Kidney (tissue), 22 donors: ENCODE measurements at places on chromosomes 7 and 10.
A peak's percentile ranks its signal among the peaks of the same experiment; 100 is the strongest.

DNA sequence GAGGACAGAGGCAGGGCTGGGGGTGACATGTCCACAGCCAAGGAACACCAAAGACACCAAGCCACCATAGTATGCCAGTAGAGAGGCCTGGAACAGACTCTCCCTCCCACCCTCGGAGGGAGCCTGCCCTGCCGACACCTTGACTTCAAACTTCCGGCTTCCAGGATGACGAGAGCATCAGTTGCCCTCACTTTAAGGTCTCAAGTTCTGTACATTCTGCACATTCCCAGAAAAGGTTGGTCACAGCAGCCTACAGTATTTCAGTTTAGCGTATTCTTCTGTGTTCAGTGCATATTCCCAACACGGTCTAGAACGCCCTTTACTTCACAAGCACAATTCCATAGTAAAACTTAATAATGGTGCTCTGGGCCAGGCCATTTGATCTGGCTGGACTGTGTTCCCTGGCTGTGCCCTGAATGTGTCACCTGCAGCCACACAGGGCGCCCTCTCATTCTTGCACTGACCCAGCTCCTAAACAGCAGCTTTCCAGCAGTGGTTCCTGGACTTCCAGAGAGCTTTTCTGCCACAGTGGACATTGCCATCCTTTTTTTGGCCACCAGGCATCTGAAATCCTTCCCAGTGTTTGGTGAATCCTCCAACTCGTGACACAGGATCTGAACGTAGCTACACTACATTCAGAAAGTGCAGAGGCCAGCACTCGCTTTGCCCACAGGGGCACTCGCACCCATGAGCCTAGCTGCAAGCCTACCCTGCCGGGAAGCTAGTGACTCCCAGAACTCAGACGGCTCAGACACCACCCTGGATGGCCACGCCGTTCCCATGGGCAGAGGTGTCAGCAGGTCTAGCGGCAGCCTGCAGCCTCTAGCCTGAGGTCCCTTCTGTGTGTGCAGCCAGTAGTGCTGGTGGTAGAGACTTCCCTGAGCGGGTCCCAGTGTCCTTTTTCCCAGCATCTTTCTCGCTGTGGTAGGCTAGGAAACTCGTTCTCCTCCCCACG is 36.4 kb upstream of the INSIG1 start:
- no peaks in the 10 kb centered on the region for H3K4me1 ChIP-seq
- H3K27ac ChIP-seq = no peak overlapping the region
- no peaks in the 10 kb centered on the region for H3K27me3 ChIP-seq

DNA sequence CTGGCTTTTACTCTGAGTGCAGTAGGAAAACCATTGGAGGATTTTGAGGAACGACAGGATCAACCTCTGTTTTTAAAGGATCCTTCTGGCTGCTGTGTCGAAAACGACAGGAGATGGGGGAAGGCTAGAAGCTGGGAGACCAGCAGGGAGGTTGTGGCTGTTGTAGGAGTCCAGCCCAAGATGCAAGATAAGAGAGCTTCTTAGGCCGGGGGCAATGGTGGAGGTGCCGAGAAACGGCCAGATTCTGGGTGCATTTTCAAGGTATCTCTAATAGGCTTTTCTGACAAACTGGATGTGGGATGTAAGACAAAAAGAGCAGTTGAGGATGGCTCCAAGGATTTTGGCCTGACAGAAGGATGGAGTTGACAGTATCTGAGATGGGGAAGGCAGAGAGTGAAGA is 10.3 kb upstream of the PVRIG start:
- no peaks in the 10 kb centered on the region for H3K27me3 ChIP-seq
- DNase-seq = no peak
- no peaks in the 10 kb centered on the region for H3K4me1 ChIP-seq

DNA sequence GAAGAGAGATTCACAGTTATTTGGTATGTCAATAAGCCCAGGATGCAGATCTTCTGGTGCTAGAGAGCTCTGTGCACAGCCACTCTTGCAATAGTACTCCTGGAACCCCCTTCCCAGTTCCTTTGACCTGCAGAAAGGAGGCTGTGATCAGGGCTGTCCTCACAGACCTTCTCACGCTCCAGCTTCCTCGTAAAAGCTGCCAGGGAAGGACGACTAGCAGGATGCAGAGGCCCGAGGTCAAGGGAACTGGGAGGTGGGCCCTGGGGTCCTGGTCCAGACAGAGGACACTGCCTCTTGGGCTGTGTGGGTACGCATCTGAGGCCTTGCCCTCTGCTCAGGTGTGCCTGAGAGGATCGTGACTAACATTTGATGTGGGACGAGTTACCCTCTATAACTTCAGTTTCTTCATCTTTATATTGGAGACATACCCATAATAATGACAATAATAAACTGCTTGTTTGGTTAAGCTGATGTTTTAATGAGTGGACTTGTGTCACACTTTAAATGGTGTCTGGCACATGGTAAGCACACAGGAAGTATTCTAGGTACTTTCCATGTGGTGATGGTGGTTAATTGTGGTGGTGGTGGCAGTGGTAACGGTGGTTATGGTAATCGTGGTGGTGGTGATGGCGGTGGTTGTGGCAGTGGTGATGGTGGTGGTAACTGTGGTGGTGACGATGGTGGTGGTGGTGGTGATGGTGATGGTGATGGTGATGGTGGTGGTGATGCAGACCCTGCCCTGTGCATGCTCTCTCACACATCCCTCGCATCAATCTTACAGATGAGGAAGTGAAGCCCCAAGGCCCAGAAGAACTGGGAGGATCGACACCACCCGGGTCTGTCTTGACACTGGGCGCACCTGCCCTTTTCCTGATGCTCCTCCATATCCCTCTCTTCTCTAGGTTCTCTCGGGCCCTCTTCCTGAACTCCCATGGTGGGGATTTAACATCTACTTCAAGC is 235.2 kb upstream of the GRB10 start:
- H3K4me3 ChIP-seq = no peak overlapping the region
- no peaks in the 10 kb centered on the region for H3K27me3 ChIP-seq
- no peak overlapping the region for H3K27ac ChIP-seq

GRCh38 chr10:22158426-22158825 is 59.4 kb downstream of the EBLN1 start:
- H3K27ac ChIP-seq = no peak overlapping the region
- peaks cover 2% of the 10 kb centered on the region for H3K4me1 ChIP-seq
- no peak overlapping the region for H3K4me3 ChIP-seq
- no peaks in the 10 kb centered on the region for H3K27me3 ChIP-seq
- H3K36me3 ChIP-seq = no peaks in the 10 kb centered on the region

DNA sequence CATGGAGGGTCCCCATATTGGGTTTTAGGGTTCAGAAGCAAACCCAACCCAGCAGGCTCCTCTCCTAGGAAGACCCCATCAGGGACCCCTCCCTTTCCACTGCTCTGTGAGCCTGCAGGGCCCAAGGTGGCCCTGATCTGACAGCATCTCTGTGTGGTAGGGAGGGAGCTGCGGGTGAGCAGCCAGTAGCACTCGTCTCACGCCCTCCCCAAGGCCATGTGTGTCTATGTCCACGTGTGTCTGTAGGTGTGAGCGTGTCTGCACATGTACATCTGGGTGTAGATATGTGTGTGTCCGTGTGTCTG is 103.5 kb upstream of the FAM20C start:
- no peaks in the 10 kb centered on the region for H3K27me3 ChIP-seq
- H3K4me1 ChIP-seq = no peaks in the 10 kb centered on the region
- no peaks in the 10 kb centered on the region for H3K36me3 ChIP-seq
- no peak overlapping the region for H3K4me3 ChIP-seq
- H3K27ac ChIP-seq = no peak overlapping the region
- no peak for DNase-seq

DNA sequence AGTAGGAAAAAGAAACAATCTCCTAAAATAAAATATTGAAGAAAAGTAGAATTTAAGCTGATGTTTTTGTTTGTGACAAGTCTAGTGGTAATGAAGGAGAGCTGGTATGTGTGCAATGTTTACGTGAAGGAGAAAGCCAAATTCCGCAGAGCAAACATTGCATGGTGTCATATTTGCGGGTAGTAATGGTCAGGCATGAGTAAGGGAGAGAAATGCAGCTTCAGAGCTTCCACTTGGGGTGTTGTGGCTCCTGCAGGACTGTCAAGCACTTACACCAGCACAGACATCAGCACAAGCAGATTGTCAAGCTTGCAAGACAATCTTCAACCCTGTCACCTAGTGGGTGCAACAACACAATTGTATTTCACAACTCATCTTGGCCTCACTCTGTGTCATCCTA is 136.5 kb upstream of the ETV1 start:
- no peaks in the 10 kb centered on the region for H3K4me1 ChIP-seq
- no peak overlapping the region for H3K27ac ChIP-seq
- no peaks in the 10 kb centered on the region for H3K36me3 ChIP-seq
- peak; percentile 38 for DNase-seq
- no peak overlapping the region for H3K4me3 ChIP-seq

DNA sequence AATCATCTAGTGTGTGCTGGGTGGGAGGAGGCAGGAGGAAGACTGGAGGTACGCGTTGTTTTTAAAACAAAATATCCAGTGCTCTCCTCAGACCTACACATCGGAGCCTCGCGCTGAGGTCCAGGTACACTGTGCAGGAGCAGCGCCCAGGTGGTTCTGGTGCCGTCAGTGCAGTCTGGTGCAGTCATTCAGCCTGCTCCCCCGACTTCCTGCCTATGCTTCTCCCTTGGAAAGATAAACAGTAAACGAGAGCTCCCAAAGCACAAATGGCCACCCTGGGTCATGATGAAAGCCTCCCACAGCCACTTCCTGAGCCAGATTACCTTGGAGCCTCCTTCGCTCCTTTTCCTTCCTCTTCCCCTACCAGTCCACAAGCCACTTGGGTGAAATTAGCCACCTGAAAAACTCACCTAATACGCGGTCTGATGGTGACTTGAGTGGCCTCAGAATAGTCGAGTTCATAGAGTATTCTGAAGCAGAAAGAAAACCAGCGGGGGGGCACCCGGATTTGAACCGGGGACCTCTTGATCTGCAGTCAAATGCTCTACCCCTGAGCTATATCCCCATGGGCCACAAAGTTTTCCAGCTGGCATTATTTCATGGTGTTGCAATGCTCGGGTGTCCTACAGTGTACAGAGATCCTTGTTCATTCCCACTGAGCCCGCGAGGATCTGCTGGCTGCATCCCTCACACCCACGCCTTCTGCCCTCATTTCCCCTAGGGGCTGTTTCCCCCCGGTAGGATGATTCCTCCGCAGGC is 82.5 kb downstream of the ZNF467 start:
- no peaks in the 10 kb centered on the region for H3K4me1 ChIP-seq
- no peak overlapping the region for H3K4me3 ChIP-seq
- peak; percentile 51 for DNase-seq
- H3K27ac ChIP-seq = no peak overlapping the region
- H3K36me3 ChIP-seq = no peaks in the 10 kb centered on the region

DNA sequence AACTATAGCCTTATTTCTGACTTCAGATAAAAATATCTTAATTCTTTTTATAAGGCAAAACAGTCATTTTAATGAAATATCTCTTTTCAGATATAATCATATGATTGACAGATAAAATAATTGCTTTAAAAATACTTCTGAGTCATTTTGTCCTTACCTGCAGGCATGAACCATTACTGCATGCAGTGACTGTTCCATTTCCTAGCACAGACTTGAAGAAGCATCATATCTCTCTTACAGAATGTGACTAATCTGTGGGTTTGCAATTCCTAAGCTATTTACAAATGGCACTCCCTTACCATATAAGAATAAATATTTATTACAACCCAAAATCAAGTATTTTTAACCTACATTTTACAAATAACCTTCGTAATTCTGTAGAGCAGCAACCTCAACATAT is 120.7 kb downstream of the SRPK2 start:
- no peaks in the 10 kb centered on the region for H3K4me1 ChIP-seq
- H3K4me3 ChIP-seq = peak overlapping the region; percentile 77
- H3K27me3 ChIP-seq = no peaks in the 10 kb centered on the region
- no peaks in the 10 kb centered on the region for H3K36me3 ChIP-seq
- no peak for DNase-seq
- H3K27ac ChIP-seq = no peak overlapping the region

GRCh38 chr10:61634746-61635145 is 28.0 kb upstream of the CABCOCO1 start:
- H3K4me1 ChIP-seq = no peaks in the 10 kb centered on the region
- no peaks in the 10 kb centered on the region for H3K36me3 ChIP-seq
- H3K4me3 ChIP-seq = no peak overlapping the region
- no peaks in the 10 kb centered on the region for H3K27me3 ChIP-seq

DNA sequence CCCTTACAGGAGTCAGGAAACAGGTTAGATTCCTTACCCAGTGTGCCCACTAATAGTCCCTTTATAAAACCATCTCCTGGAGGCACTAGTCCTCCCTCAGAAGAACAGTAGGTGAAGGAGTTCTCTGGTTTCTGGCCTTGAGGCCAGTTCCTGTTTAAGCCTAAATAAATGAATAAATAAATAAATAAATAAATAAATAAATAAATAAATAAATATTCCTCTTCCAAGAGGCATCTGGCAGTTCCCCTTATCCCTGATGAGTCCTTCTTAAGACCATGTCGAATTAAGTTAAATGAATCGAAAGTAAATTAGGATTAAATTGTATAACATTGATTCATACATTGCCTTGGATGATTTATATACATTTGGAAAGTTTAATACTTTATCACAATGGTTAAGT is 223.3 kb downstream of the PCDH15 start:
- no peaks in the 10 kb centered on the region for H3K36me3 ChIP-seq
- no peaks in the 10 kb centered on the region for H3K4me1 ChIP-seq
- no peaks in the 10 kb centered on the region for H3K27me3 ChIP-seq
- H3K27ac ChIP-seq = no peak overlapping the region
- no peak overlapping the region for H3K4me3 ChIP-seq
- DNase-seq = no peak

- no peaks in the 10 kb centered on the region for H3K27me3 ChIP-seq
- no peak within 1 kb of the TSS for H3K27ac ChIP-seq
- peak; percentile 94 for DNase-seq
- no peak within 1 kb of the TSS for H3K4me3 ChIP-seq
- no peaks in the 10 kb centered on the region for H3K4me1 ChIP-seq
- no peaks in the 10 kb centered on the region for H3K36me3 ChIP-seq
Observed at GRCh38 chr7:44189286-44189992, at the start of gene GCK. GCK (minus strand) TSS chr7:44189439; CDS start chr7:44188953, 486 bp downstream.

DNA sequence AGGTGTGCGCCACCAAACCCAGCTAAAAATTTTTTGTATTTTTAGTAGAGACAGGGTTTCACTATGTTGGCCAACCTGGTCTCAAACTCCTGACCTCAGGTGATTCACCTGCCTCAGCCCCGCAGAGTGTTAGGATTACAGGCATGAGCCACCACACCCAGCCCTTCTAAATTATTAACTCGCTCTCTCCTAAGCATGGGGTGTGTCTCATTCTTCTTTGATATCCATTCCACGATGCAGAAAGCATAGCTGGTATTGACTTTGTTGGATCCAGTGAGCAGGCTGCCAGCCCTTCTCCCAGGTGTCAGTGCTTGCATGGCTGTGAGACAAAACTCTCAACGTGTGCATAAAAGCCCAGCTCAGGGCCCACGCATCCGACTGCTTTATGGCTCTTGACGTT is 254.1 kb upstream of the PFKP start:
- H3K36me3 ChIP-seq = no peaks in the 10 kb centered on the region
- DNase-seq = no peak
- H3K4me3 ChIP-seq = no peak overlapping the region
- H3K27ac ChIP-seq = no peak overlapping the region
- H3K27me3 ChIP-seq = no peaks in the 10 kb centered on the region
- no peaks in the 10 kb centered on the region for H3K4me1 ChIP-seq
